ENCODE measurements at places on chromosomes 5 and 9.

DNA sequence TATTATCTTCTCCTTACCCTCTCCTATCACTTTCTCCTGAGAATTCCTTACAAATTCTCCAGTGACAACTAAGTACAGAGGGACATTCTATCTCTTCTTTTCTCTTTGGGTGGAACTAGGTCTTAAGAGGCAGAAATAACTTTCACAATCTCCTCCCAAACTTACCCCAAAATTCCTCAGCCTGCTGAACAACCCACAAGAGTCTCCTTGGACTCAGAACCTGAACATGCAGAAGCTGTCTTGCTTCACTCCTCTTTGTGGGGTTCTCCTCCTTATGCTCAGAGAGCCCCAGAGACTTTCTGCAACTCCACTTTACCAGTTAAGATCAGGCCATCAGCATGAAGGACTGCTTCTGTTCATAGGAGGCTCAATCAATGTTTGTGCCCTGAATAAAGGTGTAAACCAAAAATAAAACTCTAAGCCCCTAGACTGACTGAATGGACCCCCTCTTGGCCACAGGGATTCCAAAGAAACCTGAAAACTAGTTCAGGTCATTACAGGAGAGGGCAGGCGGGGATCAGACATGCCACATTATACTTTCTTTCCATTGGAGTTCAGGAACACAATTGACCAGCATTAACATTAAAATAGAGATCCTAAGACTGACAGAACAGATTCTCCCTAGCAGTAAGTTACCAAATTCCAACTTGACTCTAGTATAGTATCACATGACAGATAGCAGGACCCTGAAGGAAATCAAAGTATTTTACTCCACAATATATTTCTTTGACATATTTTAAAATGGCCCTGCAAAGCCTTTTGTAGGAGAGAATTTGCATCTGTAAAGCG is 179.7 kb upstream of the FBXL17 start:
- DNase-seq = no peak

GRCh38 chr5:101686536-101687157 is 609.4 kb downstream of the SLCO4C1 start:
- DNase-seq = no peak

DNA sequence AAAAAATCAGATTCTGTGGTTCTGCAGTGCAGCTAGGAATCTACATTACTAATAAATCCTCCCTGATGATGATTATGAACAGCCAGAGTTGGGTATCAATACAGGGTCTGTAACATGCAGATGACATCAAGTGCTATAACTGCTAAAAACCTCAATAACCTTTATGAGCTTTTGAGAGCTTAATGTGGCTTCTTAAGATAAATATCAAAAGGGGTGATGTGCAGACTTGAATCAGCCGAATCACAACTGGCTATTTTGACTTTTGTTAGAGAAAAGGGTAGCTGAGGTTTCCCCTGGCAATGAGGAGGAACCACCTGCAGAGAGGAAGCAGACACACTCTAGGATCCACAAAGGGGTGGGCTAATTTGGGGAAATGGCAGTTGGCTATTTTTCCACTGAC is 30.2 kb downstream of the CAPSL start:
- no peak for DNase-seq

DNA sequence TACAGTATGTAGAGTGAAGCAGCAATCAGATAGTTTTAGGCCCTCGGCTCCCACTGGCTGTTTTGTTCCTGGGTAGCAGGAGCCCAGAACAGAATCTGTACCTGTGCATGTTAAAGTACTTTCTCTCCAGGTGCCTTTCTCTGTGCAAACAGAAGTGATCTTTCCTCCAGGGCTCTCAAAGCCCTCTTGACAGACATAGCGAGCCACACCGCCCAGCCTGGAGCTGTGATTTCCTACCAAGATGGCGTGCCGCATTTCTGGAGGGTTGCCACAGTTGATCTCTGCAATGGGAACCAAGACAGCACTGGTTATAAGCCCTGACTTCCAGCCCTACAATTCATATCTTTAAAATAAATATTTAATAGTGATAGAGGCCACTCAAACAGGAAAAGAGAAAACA is 50.9 kb downstream of the SUSD1 start:
- no peak for DNase-seq

DNA sequence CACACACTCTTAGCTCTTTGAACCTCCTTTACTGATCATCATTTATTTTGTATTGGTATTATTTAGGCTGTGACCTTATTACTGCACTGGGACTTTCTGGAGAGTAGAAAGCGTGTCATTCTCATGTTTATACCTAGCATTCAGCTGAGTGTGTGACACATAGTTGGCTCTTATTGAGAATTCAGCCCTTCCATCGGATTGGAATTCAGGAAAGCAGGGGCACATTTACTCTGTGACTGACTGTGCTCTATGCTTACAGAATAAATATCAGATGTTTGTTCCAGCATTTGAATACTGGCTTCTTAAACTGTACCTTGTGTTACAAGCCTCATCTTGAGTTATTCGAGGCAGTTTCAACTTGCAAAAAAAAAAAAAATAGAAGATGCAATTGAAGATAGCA is 360.9 kb upstream of the DAP start:
- no peak for DNase-seq

- no peak for DNase-seq
Measured at GRCh38 chr9:82777366-82777765, 285.6 kb downstream of the RASEF start.

DNA sequence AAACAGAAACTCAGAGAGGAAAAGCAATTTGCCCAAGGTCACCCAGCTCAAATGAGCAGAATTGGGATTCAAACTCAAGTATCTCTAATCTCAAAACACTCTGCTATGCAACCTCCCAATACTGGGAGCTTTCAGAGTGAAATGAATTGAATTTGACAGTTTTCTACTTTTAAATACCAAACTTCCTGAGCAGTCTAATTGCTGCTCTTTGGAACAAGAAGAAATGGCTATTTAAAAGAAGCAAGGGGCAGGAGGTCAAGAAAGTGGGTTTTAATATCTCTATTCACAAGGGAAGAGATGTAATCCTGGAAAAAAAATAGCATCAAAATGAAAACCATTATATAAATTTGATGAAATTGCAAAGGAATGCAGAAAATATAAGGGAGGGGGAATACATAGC is 142.6 kb downstream of the INSYN2B start:
- DNase-seq = no peak

DNA sequence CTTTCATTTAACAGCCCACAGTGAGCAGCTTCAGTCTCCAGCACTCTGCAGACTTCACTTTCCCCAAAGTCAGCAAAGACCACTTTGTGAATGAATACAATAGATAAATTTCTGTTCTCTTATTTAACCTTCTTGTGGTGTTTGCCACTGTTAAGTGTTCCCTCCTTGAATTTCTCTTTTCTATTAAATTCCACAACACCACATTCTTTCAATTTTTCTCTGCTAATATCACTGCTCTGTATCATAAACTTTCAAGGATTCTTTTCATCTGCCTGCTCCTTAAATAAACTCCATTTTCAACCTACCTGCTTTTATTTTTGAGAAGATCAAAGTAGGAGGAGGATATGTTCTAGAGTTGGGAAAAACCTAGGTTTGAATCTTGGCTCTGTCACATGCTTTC is 739.5 kb upstream of the GRAMD2B start:
- DNase-seq = no peak

DNA sequence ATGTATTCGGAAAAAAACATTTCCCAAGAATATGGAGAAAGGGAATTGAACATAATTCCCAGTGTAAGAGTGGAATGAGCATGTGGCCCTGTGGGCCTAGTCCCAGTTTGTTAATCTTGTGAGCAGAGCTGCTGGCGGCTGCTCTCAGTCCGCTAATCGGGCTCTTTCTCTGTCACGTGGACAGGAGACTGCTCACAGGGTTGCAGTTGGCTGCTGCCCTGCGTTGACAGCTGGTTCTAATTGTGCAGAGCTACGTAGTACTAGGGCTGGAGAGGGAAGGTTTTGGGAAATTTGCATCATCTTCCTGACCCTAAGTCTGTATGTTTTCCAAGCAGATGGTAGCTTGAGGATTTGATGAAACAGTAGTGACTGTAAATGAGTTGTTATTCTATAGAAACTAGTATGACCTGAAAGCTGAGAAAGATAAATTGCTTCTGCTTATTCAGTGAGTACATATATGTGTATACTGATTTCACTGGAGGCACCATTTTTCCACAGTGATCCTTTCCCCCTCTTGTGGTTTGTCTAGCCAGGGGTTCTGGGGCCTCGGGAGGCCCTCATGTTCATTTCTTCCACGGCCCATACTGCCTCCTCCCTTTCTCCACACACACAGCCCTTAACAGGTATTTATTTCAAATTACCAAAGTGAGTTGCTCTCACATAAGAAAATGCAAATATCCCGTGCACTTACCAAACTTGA is 100.6 kb downstream of the ANGPTL2 start:
- DNase-seq = no peak

DNA sequence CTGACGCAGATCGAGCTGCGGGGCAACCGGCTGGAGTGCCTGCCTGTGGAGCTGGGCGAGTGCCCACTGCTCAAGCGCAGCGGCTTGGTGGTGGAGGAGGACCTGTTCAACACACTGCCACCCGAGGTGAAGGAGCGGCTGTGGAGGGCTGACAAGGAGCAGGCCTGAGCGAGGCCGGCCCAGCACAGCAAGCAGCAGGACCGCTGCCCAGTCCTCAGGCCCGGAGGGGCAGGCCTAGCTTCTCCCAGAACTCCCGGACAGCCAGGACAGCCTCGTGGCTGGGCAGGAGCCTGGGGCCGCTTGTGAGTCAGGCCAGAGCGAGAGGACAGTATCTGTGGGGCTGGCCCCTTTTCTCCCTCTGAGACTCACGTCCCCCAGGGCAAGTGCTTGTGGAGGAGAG is 4.6 kb upstream of the PHYHD1 start:
- no peak for DNase-seq

DNA sequence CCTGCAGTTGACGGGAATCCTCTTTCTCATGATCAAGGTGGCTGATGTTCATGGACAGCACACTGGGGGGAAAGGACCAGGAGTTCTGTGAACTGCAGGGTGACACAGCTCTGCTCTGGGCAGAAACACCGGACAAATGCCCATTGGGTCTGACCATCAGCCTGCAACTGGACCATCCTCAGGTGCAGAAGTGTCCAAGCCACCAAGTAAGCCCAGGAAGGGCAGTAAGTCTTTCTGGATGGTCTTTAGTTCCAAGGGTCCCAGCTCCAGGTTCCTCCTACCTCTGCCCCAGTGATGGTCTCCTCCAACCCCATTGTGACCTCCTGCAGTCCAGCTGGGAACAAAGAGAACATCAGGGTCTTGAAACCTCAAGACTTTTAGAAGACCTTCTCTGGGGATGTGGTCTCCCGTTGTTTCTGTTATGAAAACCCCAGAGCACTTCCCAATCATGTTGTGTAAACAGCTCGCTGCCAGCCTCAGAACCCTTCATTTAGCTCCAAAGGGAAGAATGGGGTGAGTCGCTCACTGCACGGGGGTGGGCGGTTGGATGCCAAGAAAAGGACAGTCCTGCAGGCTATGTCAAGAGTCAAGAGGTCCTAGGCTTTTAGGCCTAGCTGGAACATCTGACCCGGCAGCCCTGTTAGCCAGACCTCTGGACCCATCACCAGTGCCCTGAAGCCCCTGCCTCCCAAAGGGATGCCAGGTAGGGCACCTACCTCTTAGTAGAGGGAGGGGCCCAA is 41.8 kb upstream of the TCF7 start:
- no peak for DNase-seq

DNA sequence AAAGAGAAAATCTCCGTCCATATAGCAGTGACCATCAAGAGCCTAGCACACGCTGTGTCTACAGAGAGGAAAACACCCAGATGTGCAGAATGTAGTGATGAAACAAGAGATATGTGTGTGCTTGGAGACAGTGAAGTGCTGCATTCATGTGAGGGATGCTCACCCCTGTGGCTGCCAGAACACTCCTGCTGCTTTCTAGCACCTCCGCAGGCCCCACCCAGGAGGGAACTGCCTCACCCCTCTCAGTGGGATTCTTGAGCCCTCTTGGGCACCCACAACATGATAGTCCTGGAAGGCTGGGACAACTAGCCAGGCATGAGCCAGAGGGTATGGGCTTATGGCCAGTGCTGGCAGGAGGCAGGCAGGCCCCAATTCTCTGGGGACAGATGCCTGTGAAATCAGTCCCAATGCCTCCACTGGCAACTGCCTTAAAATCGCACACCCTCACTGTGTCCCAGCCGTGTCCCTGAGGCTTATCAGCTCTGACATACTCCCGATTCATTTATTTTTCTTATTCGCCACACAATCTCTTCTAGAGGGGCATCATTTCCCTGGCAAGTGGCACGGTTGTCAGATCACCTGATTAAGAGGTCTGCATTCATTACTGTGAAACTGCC is 73.2 kb upstream of the FSTL4 start:
- no peak for DNase-seq

DNA sequence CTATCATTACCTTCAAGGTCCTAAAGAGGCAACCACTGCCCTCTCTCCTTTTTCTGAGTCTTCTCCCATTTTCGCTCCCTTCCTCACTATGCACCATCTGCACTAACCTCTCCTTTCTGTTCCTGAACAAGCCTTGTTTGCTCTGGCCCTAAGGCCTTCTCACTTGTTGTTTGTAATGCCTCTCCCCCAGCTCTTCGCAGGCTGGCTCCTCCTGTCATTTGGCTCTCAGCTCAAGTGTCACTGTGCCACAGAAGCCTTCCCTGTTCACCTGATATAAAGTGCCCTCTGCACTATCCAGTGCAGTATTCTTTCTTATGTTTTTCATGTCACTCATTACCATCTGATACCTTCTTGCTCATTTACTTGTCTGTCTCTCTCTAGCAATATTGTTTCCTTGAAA is 303.7 kb downstream of the KCNN2 start:
- no peak for DNase-seq

- no peak for DNase-seq
Measured at GRCh38 chr5:133147815-133148567, 96.2 kb downstream of the HSPA4 start.

DNA sequence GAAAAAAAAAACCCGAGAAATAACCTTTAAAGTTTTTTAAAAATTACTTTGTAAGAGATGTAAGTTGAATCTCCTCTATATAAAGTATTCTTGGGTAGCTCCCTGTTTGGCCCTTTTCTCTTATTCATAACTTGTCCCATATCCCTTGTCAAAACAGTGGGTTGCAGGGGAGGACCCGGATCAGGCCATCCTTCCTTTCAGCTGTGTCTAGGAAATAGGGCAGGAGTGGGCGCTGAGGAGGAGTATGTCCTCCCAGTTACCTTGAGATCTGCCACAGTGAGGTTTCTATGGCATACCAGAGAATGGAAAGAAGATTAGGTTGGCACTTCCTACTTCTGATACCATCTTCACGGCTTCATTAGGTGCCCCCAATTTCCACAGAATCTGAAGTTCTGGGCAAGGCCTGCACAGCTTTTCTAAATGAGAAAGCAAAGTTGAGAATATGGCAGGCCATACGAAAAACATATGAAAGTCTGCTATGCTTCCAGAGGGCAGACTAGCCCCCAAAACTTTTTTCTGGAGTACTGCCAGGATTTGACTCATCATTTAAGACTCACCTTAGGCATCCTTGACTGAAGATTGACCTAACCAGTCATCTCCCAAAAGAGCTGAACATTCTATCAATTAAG is 20.3 kb downstream of the MEF2C start:
- no peak for DNase-seq

DNA sequence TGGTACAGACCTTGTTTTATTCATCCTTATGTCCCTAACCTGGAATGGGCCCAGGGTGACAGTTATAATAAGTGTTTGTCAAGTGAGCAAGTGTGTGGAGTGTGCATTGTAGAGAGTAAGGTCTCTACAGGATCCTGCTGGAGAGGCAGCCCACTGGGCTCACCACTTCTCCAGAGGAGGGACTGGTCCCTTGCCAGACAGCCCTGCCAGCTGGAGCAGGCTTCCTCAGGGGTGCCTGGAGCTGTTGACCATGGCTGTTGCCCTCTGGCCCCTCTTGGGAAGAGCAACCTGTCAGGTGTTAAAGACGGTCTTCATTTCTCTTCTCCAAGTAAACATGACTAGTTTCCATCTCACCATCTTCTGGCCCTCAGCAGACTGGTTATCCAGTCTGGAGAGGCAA is 20.0 kb downstream of the IRF1 start:
- DNase-seq = no peak

GRCh38 chr9:72427801-72428200 is 62.8 kb upstream of the ZFAND5 start:
- no peak for DNase-seq

All from stimulated activated CD8-positive, alpha-beta memory T cell treated with anti-CD3 and anti-CD28 coated beads, Interleukin-7, amount 100 ng/mL, for 1 hour (primary cell).